ENCODE measurements at places on chromosomes 6 and 20.

GRCh38 chr20:52992632-52993031, 20.5 kb downstream of the TSHZ2 start:
- no peak overlapping the region for H3K27ac ChIP-seq
- H3K27me3 ChIP-seq = no peaks in the 10 kb centered on the region
- H3K4me1 ChIP-seq = no peaks in the 10 kb centered on the region
- no peak for DNase-seq
- H3K4me3 ChIP-seq = no peak overlapping the region

GRCh38 chr6:5626727-5627426, 365.6 kb downstream of the FARS2 start:
- no peak overlapping the region for H3K4me3 ChIP-seq
- H3K36me3 ChIP-seq = 0 out of 2 replicates have a peak, but pooled peaks cover 4% of the 10 kb centered on the region
- peaks cover 10% of the 10 kb centered on the region for H3K4me1 ChIP-seq
- peak; percentile 20 for DNase-seq
- H3K27ac ChIP-seq = no peak overlapping the region

DNA sequence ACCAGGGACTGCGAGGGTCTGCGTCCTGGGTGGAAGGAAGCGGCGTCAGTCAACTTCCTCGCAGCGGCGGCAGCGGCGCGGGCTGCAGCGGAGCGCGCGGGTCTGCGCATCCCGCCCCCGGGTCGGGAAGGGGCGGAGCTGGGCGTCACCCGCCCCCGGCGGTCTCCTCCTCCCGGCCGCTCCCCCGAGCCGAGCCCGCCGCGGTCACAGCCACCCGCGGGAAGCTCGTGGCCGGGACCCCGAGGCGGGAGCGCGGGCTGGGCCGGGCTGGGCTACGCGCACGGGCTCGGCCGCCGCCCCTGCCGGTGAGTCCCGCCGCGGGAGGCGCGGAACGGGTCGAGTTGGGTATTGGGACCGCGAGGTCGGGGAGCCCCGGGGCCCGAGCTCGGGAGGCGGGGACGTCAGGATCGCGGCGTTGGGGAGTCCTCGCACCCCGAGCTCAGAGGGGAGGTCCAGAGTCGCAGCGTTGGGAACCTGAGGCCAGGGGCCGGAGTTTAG, at the start of gene PAQR8:
Gene PAQR8 (plus strand): TSS at position 207 of the 498 bp plus-strand sequence. CDS start 41,063 bp downstream, outside the sequence.
- peaks cover 13% of the 10 kb centered on the region for H3K4me1 ChIP-seq
- DNase-seq = peak; percentile 73
- peak within 1 kb of the TSS; percentile 65 for H3K4me3 ChIP-seq
- H3K27ac ChIP-seq = no peak within 1 kb of the TSS
- no peaks in the 10 kb centered on the region for H3K36me3 ChIP-seq

DNA sequence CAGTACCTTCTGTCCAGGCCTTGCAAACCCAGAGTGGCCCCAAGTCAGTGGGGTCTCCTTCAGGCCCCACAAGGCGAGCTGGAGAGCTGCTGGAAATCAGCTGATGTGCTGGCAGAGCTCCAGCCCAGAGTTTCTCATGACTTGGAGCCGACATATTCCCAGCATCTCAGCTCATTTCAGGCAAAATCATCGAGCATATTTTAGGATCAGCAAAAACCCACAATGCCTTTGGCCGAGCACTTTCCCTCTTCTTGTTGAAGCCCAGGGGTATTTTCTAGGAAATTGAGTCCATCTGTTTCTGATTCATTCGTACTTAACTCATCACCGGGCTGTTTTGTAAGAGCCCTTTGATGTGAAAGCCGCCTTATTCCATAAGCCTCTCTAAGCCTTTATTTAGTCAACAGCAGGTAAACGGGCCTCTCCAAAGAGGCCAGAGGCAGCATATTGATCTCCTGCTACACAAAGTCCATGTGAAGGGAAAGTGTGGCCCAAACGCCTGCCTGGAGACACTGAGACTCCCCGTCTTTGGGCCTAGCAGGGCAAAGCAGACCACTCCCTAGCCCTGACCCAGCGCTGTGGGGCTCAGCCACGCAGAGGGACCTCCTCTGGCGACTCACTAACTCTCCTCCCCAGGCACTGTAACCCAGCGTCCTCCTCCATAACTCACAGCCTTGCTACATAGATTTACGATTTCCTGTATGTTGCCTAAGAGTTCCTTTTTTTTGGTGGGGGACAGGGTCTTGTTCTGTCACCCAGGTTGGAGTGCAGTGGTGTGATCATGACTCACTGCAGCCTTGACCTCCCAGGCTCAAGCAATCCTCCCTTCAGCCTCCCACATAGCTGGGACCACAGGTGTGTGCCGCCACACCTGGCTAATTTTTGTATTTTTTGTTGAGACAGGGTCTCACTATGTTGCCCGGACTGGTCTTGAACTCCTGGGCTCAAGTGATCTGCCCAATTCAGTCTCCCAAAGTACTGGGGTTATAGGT, 12.1 kb upstream of the C20orf203 start:
- H3K27me3 ChIP-seq = no peaks in the 10 kb centered on the region
- H3K4me3 ChIP-seq = no peak overlapping the region
- no peak overlapping the region for H3K27ac ChIP-seq
- H3K36me3 ChIP-seq = no peaks in the 10 kb centered on the region
- no peak for DNase-seq

- no peak overlapping the region for H3K27ac ChIP-seq
- no peaks in the 10 kb centered on the region for H3K36me3 ChIP-seq
- H3K4me1 ChIP-seq = no peaks in the 10 kb centered on the region
These were observed 139.1 kb downstream of the COL9A1 start for GRCh38 chr6:70163795-70164194.

Data from MM.1S (cell line).